Neural progenitor cell (in vitro differentiated cells): ENCODE measurements at places on chromosomes 3 and 15. TPM values are rescaled to one million over a fixed set of nuclear protein-coding genes. Genes with fewer than 3 reads are reported as not detected.

WDR72 gene
- 2.3 and 4.6 TPM in 2 replicates for total RNA-seq

UNC13C gene
- 0.03 TPM in 1 of 2 replicates, not detected in the other for total RNA-seq

ZNF774 gene
- total RNA-seq, result 1.9 and 8.3 TPM in 2 replicates

CSPG5 gene
- 1.7 and 4.6 TPM in 2 replicates for total RNA-seq

NEK10 gene
- total RNA-seq, result 0.54 and 1.1 TPM in 2 replicates

DNA sequence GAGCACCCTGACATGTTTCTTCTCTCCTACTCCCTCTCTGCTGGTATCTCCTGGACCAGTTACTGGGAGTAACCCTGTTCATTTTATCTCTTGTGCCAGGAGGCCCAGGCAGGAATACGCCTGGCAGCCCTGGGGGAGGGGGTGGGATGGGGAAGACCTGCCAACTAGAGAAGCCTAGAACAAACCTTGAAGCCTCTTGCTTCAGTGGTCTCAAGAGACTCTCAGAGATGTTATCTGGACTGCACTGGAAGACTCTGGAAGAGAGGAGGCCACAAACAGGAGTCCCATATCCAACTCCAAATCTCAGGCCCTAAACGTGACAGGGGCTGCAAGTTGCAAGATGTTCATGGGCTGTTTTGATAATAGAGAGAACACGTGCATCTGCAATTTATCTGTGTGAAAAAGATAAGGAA lies at the start of gene EPB42:
TSS of gene EPB42 (minus strand) at position 28 of the 413 bp plus-strand sequence. CDS start 193 bp downstream, outside the sequence.
- no peak for DNase-seq

- no peak for DNase-seq
Observed at GRCh38 chr15:36373550-36373949, 205.9 kb upstream of the CDIN1 start.

- DNase-seq, result no peak
Observed at GRCh38 chr3:194206320-194206719, 70.4 kb downstream of the HES1 start.

- DNase-seq, result no peak
Observed at GRCh38 chr3:162218479-162218878, 721.9 kb downstream of the OTOL1 start.

GRCh38 chr15:98138910-98139309 lies 178.4 kb downstream of the ARRDC4 start:
- no peak for DNase-seq

DNA sequence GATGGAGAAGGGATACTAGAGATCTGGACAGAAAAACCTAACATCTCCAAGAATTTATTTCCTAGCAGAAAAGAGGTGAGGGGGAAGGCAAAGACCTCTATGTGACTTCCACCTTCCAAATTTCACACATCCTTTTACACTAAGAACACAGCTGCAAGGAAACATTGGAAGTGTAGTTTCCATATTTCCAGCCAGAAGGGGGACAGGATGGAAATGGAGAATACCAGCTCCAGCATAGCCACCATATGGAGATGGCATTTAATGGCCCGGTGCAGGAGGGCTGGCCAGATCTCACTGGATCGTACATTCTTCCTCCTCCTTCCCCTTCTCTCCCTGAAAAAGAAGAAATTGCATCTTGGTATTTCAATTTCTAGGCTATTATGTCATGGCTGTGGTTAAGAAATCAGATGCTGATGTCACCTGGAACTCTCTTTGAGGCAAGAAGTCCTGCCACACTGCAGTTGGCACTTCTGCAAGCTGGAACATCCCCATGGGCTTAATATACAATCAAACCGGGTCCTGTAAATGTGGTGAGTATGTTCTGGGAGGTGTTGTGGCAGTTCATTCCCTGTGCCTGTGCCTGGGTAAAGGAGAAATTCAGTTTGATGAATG lies 36.9 kb upstream of the TF start:
- DNase-seq, result no peak

DNA sequence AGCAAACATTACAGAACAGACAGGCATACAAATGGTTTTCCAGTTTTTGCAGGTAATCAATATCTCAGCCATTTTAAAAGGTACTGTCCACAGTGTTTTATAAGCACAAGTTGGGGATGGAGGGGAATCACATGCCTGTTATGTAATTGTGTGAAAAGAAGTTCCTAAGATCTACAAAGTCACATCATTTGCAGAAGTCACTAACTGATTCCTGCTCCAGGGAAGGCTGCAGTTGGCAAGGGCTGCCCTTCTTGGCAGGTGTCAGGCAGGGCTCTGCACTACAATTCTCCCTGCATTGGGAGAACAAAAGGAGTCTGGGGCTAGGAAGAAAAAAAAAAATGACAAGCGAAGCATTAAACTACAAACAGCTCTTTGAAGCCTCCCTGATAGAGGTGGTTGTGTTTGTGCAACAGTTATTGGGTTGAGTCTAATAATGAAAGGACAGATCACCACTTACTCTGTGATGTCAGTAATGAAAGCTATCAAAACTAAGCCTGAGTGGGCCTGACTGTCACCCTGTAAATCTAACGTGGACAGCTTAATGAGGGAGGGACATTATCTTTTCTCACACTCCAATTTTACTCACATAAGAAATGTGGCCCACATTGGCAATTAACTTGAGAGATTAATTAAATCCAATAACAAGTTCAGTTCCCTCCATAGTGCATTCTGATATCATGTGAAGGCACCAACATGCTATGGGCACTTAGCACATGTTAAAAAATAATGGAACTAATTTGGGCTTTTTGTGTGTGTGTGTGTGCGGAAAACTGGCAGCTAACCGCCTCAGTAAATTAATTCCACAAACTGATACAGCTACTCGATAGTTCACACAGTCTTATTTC lies 242.9 kb downstream of the FHIT start:
- no peak for DNase-seq

DNA sequence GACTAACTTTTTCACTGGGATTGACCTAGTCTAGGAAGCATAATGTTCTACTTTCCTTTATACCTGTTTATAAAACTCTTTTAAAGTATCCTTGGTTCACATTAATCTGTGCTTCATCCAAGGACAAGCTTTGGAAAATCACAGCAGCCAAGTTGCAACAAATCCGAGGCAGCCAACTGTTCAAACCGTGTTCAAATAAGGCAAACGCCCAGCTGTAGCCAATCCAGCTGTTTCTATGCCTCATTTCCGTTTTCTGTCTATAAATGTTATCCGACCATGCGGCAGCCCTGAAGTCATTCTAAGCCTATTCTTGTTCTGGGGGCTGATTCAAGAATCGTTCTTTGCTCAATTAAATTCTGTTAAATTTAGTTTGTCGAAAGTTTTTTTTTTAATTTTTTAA lies 78.3 kb downstream of the FMN1 start:
- DNase-seq, result no peak

DNA sequence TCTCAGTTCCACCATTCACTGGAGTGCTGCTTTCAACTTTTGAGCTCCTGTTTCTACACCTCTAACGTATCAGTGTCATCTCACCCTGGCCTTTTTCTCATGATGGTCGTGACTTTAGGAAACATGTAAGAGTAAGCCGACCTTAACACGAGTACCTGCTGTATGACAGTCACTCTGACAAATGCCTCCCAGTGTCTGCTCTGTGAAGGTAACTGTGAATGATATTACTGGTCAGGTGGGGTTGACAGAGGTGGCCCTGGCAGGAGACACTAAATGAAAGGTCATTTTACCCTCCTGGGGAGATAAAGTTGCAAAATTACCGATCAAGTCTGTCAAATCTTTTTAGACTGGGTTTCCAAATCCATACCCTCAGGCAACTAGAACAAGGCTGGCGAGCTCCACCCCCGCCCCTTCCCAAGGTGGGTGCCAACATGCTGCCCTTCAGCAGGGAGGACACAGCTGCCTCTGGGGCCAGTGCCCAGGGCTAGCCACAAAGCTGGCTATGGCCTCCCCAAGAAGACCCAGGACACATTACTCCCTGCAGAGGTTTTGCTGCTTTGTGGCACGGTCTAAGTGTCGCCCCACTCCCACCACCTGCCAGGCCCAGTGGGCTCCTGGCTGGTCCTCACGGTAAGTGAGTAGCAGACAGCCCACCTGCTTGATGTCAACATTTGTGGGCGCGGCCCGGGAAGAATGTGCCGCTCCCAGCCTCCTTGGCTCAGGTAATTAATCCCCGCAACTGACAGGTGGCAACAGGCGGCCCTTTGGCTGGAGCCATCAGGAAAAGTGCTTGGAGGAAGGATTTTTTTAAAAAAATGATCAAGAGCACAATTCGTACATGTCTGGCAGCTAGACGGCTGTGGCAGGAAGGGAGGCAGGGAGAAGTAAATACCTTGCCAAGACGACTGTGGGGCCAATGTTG lies 211.8 kb downstream of the TP63 start:
- DNase-seq, result no peak

DNA sequence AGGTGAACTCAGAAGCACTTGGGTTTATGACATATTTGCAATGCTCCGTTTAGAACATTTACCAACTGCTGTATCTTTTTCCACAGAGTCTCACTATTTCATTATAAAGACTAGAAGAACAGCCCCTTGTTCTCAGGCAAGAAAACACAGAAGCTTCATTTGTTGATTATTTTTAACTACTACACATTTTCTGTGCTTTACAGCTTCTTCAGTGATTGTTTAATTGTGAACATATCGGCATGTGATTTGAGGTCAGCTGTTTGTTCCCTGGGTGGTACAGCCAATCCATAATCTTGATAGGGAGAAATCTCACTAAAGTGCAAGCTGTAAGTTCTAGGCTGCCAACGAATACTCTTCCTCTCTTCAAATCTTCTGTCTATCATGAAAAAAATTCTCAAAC lies 31.0 kb upstream of the DLG1 start:
- no peak for DNase-seq
